ENCODE measurements at places on chromosomes 11 and 22.

GRCh38 chr22:50260434-50260800 lies 1.1 kb downstream of the MAPK12 start:
- no peak for DNase-seq

DNA sequence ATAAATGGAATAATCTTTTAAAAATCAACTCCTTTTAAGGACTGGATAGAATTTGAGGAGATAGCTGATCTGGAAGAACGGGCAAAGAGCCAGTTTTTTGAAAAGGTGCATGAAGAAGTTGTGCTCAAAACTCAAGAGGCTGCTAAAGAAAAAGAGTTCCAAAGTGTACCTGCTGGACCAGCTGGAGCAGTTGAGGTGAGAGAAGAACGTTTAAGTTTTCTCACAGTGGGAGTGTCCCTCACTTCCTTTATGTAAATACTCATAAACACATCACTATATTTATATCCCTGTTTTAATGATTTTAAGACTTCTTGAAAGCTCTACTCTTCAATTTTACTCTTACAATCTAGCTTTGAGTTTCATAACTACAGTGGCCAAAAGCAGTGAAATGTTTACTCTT lies 11.7 kb upstream of the ANKRD42 start:
- DNase-seq, result no peak

GRCh38 chr22:23781511-23782183 lies 5.1 kb upstream of the SMARCB1 start:
- no peak for DNase-seq

GRCh38 chr11:86589856-86590589 lies 82.4 kb downstream of the ME3 start:
- DNase-seq, result no peak

DNA sequence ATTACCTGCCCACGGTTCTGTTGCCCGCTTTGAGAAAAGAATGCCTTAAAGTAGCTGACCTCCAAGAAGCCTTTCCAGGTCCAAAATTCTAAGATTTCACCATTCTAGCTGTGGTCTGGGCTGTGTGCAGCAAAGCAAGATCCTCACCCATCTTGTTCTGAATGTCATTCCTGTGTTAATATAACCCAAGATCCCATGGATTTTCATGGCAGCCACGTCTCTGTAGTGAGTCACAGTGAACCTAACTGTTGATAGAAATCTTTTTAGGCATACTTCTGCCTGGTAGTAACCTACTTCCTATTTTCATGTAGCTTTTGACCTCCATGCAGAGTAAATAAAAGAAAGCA lies 210.0 kb downstream of the NAV2 start:
- no peak for DNase-seq

DNA sequence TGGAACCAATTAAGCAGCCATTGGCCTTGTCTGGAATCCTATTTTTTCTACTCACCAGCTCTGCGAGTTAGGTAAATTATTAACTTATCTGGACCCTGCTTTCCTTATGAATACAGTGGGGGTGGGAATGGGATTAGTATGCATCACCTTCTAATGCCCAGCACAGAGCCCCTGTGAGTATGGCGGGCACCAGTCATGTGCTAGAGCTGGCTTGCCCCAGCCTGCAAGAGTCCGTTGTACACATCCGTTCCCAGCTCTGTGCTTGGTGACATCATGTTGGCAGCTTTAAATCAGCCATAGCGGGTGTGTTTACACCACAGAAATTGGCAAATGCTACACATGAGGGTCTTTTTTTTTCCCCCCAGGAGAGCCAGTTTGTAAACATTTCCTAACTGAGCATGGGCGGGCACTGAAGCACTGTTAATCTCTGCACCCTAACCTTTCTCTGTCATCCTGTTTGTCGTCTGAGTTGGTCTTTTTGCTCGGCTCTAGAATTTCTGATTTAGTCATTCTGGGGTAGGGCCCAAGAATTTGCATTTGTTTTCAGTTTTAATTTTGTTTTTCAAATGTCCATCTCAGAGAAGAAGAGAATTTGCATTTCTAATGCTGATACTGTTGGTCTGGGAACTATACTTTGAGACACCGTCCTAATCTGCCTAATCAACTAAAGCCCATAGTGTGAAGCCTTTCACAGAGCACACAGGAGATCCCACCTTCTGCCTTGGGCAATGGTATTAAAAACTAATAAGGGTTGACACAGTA lies 130.3 kb upstream of the TBCEL start:
- no peak for DNase-seq

DNA sequence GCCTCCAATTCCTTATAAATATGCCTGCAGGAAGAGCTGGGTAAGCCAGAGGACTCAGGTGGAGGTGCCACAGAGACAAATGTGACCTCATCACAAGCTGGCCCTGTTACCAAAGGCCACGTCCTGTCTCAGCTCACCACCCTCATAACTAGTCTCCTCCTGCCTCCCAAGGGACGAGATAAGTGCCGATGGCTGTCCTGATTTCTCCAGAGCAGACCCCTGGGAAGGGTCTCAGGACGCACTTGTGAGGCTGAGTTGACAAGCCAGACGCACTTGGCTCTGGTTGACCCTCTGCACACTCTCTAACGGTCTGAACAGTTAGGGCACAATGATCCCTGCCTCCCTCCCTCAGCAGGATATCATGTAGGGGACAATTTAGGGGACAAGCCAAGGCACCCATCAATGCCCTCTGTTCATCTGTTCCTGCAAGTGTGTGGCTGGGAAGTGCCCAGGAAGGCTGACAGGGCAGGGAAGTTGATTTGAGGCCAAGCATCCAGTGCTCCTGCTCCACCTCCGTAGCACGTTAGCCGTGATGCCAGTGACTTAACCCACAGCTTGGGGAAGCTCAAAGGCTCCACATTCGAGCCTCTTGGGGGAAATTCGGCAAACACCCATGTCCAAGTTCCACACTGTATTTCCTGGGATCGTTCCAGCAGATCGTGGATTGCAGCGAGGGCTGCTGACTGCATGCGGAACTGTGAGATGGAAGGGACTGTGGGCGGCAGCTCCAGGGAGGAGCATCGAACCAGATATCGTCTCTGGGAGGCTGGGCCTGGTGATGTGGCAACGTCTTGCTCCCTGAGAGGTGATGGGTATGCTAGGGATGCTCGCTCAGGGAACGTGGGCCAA lies 2.8 kb downstream of the SMIM38 start:
- no peak for DNase-seq

DNA sequence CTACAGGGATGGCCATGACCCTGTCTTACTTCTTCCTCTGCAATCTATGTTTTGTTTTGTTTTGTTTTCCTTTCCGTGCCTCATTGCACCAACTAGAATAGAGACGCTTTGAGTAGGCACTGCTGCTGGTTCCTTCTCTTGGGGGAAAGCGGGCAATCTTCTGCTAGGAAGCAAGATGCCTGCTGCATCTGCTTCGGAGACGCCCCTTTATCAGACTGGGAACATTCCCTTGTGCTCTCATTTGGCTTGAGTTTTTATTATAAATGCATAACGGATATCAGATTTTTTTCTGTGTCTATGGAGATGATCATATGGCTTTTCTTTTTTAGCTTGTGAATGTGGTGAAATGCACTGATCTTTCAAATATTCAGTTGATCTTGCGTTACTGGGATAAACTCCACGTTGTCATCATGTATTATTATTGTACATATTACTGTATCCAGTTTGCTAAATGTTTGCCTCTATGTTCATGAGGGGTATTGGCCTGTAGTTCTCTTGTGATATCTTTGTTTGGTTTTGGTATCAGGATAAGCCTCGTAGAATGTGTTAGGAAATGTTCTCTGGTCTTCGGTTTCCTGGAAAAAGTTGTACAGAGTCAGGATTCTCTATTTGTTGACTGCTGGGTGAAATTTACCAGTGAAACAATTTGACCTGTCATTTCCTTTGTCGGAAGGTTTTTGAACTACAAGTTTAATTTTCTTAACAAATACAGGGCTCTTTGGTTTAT lies 23.4 kb upstream of the KRTAP5-6 start:
- DNase-seq, result no peak

DNA sequence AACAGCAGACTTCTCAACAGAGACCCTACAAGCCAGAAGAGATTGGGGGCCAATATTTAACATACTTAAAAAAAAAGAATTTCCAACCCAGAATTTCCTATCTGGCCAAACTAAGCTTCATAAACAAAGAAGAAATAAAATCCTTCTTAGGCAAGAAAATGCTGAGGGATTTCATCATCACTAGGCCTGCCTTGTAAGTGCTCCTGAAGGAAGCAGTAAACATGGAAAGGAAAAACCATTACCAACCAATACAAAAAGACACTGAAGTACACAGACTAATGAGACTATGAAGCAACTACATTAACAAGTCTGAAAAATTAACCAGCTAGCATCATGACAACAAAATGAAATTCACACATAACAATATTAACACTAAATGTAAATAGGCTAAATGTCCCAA lies 947.9 kb upstream of the CHORDC1 start:
- no peak for DNase-seq

- no peak for DNase-seq
These were observed 84.9 kb downstream of the ATXN10 start for GRCh38 chr22:45756558-45756957.

DNA sequence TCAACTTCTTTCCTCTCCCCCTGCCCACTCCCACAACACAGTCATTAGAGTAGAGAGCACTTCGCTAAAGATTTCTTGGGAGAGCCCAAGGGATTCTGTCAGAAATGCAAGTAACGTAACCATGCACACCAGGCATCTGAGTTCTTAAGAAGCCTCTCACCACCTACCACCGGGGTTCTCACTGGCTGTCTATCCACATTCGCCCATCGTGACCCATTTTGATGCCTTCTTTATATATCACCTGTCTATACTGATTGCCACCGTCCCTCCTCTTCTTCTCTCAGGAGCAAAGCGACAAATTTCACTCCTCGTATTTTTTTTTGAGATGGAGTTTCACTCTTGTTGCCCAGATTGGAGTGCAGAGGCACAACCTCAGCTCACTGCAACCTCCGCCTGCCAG lies 23.9 kb upstream of the RASD2 start:
- no peak for DNase-seq

DNA sequence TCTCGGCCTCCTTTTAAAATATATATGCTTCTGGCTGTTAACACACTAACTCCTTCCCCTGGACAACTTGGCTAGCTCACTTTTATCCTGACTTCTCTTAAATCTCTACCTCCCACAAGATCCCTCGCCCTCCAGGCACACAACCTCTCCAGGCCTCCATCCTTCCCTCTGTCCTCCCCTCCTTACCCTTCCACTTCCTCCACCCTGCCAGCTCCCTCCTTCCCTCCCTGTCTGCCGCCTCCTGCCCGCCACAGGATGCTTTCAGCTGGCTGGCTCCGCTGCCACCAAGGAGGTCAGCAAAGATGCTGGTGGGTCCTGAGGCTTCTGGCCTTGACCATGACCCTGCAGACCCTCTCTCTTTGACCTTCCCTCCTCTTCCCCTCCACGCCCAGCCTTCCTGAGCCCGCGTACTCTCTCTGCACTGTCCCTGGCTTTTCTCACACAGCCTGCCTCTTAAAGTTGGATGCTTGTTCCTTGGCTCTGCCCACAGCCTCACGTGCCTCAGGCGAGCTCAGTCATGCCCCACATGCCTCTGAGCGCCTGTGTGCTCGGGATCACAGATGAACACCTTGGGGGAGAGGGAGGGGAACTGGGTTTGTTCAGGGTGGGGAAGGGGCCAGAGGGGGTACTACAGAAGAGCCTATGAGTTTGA lies 6.7 kb downstream of the NFAM1 start:
- DNase-seq, result no peak

DNA sequence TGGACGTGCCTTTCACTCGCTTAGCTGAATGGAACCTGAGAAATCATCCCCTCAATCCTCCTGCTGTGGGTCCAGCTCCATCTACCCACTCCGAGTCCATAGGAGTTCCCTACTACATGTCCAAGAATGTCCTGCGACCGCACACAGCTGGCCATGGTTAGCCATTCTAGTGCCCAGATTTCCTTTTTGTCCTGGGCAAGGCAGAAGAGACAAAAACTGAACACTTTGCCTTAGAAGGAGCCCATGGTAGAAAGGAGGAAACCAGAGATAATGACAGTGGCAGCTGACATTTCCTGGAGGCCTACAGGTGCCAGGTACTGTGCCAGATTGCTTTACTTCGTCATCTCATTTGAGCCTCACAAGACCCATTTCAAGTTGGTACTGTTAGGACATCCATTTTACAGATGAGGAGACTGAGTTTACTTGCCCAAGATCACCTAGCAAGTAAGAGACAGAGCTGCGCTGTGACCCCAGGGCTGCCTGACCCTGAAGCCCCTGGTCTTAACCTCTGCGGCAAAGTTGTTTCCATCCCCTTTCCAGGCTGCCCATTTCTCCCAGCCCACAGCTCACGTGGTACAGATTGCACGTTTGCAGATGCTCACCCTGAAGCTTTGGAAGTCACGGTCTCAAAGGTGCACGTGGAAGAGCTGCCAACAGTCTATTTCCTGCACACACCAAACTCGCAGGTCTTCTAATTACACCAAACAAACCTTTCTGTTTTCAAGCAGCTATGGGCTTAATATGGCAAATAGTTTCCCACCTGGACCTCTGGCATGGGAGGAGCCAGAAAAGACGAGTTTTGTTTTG lies 112.7 kb downstream of the ZBTB16 start:
- no peak for DNase-seq

DNA sequence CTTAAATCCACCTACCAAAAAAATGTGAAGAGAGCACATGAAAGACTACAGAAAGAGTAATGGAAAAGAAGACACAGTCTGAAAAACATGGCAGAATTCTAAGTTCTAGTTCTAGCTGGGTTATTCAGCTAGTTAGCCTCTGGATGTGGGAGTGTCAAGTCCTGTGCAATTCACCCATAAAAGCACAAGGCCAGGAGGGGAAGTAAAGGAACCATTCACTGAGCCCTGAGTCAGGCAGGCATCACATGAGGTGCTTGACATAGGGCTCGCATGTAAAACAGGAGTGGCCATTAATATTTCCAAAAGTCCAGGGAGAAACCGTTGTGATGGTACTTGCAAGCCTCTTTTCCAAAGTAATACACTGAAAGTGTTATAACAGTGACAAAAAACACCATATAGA lies 103.7 kb downstream of the GAB2 start:
- DNase-seq, result no peak

DNA sequence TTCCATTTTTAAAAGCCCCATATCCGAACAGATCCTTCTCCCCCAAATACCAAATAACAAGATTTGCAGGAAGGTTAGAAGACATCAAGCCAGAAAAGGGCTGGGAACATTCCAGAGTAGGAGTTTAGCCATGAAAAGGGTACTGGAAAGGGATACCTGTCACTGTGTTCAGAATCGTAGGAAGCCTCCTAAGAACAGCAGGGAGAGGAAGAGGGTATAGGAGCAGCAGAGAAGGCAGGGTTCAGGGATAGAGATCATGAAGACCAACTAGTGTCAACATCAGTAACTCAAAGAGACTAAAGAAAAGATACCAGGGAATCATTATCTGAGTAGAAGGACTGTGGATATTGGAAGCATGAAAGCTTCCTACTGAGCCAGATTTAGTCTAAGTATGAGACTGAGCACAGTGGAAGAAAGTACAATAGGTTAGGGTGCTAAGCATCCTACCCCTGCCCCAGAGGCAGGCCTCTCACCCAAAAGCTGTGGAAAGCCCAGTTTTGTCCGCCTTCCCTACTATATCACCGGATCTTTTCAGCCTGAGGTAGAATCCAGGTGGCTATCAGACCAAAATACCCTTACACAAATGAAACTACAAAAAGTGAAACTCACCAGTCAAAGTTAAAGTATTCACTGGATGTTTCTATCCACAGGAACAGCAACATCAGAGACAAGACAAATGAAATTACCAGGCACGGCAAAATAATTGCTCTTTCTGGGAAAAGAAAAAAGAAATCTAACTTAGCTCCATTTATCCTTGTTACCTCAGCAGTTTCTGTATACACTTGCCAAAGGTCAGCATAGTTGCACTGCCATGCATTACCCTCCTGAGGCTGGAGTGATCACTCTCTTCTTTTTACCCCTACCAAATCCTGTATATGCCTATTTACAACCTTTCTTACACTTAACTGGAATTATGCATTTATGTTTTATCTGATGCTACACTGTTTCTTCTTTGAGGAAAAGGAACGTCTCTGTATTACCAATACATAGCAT lies 16.7 kb downstream of the GDPD4 start:
- DNase-seq, result no peak

GRCh38 chr11:121582296-121582695 lies 129.5 kb upstream of the SORL1-AS1 start:
- no peak for DNase-seq

All from activated CD8-positive, alpha-beta memory T cell treated with anti-CD3 and anti-CD28 coated beads, Interleukin-2, amount 50 U/mL, for 48 hours (primary cell).